Motor neuron (in vitro differentiated cells): ENCODE measurements at places on chromosomes 13 and 19.

DNA sequence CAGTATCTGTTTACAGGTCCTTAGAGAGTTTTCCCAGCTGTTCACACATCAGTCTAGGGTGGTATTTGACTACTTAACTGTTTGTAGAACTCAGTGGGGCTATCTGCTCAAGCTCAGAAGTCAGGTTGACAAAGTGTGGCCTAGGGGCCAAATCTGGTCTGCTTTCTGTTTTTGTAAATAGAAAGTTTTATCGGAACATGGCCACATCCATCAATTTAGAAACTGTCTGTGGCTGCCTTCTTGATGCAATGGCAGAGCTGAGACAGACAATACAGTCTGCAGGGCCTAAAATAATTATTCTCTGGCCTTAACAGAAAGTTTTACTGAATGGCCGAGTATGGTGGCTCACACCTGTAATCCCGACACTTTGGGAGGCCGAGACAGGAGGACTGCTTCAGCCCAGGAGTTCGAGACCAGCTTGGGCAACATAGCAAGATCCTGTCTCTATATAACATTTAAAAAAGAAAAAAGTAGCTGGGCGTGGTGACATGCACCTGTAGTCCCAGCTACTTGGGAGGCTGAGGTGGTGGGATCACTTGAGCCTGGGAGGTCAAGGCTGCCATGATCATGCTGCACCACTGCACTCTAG is 2.4 kb downstream of the SMG9 start:
- ATAC-seq = no peak

DNA sequence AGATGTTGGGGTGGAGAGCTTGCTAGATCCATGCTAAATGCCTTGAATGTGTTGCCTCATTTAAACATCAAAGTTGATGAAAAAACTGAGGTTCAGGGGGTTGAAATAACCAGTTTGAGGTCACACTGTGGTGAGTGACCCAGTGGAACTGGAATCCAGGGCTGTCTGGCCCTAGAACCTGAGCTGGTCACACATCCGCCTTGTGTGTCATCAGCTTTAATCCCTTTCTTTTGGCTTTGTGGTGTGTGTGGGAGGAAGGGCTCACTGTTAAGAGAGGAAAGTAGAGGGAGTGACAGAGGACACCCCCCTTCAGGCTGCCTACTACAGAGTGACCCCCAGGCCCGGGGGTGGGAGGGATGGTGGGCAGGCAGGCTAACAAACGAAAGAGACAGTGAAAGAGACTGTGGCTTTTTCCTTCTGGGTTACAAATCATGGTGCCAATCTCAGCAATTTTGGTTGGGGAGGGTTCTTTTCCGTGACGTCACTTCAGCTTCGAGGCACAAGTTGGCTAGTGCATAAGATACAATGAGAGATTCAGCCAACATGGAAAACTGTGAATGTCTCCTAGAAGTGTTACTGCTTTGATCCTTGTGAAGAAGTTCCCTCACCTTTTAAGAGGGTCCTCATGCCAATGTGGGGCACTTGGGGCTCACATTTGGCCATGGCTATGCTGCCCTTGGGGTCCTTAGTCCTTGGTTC is 164.9 kb downstream of the DLEU7 start:
- ATAC-seq = no peak

GRCh38 chr13:48950501-48950875 is 25.2 kb upstream of the FNDC3A start:
- no peak for ATAC-seq

- no peak for ATAC-seq
These were observed 14.8 kb downstream of the AXL start for GRCh38 chr19:41233748-41234240.

DNA sequence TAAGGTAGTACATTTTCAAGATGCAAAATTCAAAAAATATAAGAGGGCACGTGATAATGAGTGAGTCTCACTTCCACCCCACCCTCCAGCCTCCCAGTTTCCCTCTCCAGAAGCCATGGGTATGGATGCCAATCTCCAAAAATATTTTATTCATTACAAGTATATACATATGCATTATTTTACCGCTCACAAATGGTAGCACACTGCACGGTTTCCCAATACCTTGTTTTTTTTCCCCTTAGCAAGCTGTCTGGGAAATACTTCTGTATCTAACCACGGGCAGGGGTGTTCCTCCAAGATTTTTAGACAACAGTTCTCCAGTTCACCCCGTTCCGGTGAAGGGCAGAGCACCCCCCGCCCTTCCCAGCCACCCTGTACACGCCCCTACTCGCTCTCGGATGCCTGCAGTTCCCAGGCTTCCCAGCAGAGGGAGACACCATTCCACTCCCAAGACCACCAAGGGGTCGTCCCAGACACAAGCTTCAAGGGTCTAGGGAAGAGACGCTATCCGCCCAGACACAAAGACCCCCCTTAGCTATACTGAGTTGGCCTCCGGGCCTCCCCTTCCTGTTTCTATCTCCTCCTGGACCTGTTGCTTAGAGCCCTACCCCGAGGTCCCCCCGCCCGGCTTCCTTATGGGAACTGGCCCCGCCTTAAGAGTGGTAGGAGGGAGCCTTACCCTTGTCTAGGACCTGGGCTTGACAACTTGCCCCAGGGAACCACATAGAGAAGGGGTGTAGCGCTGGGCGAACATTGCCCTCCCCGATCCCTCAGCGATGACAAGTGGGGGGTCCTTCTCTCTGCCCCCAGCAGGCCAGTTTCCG is 1.1 kb upstream of the FXYD3 start:
- ATAC-seq = peak; percentile 73
